Activated CD4-positive, alpha-beta T cell treated with anti-CD3 and anti-CD28 coated beads, Interleukin-2, amount 10 ng/mL, durations not matched to agents 24 days and 14 days (primary cell): ENCODE measurements at places on chromosomes 13 and 19.

GRCh38 chr19:13004273-13004672 lies 9.0 kb downstream of the NFIX start:
- no peak for DNase-seq

DNA sequence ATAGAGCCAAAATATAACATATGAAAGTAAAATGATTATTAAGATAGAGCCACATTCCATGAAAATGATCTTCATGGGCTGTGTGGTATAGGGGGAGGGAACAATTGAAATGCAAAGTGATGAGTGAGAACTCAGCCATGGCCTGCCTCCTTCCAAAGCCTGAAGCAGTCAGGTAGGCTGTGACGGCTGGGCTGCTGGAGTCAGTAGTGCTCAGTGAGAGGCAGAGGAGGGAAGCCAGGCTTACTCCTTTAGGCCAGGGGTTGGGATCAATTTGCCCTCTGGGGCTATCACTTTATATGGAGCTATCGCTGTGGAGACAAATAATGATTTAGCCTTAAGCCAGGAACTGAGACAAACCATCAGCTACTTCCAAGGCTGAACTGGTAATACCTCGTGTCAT lies 654.9 kb downstream of the FGF9 start:
- DNase-seq: no peak

- no peak for DNase-seq
These were observed 7.0 kb downstream of the MAP1S start for GRCh38 chr19:17726136-17726741.

DNA sequence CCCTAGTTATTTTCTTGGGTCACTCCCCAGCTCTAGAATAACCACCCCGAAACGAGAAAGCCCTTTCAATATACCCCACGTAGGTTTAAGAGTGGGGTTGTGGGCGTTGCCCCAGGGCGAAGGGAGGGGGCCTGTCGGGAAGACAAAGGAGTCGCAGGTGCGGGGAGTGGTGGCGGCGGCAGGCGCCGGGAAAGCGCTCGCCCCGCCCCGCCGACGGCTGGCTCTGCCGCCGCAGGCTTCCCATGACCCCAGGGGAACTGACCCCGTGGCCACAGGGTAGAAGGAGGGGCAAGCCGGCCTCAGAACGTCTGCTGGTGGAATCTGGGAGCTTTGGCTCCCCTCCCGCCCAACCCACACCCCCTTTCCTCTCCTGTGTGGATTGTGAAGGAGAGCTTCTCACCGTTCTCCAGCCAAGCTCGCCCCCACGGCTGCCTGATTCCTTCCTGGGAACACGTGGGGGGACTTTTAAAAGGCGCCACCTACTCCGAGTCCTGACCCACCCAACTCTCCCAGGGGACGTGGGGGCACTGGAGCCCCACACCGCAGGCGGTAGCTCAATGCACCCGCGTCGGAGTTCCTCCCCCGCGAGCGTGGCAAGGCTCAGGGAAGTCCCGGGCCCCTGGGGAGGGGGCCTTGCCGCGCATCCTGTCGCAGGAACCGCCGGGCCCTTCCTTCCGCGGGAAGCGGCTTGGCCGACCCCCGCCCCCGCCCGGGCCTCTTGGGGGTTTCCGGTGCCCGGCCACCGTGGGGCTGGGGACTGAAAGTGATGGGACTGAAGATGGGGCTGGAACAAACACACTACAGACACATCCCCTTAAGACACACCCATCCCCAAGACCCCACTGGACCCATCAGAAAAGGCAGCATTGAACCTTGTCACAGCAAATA lies 5.5 kb downstream of the IER2 start:
- DNase-seq: peak; percentile 95

DNA sequence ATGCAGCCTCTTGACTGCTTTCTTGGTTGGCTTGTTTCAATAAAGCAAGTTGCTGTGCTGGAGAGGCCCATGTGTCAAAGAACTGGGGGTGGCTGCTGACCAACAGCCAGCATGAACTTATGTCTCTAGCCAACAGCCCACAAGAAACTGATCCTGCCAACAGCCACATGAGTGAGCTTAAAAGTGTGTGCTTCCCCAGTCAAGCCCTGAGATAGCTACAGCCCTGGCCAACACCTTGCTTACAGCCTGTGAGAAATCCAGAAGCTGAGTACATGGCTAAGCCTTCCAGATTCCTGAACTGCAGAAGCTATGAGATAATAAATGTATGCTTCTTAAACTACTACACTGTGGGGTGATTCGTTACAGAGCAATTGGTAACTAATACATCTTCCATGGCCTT lies 38.9 kb upstream of the IPO5 start:
- no peak for DNase-seq

- no peak for DNase-seq
These were observed 989 bp upstream of the SSC5D start for GRCh38 chr19:55486971-55487923.

GRCh38 chr19:14516048-14516534 lies 2.1 kb downstream of the DNAJB1 start:
- DNase-seq: peak; percentile 70

DNA sequence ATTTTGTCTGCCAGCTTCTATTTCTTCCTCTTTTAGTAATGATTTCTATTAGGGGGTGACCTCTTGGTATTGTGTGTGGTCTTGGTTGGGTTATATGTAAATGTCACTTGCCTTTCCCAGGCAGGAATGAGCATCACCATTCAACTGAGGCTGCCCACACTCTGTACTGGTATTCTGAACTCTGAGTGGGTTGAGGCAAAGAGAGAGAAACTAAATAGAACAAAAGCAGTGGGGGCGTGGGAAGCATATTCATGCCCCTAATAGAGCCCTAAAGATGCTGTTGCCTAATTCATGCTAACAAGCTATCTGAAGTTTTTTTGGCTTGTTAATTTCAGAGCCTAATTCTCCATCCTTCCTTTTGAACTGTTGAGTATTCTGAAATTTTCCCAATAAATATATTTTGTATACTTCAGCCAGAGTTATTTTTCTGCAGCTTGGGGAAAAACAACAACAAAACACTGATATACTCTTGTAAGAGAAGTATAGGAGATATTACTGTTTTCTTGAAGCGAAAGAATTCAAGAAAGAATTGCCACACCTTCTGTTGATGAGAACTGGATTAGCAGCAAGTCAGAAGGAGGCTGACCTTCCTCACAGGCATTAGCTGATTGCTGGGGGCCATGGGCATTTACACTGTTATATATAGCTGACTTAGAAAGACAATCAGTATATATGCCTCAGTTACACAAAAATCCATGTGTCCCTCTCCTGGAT lies 315.8 kb upstream of the KLF12 start:
- DNase-seq: no peak

DNA sequence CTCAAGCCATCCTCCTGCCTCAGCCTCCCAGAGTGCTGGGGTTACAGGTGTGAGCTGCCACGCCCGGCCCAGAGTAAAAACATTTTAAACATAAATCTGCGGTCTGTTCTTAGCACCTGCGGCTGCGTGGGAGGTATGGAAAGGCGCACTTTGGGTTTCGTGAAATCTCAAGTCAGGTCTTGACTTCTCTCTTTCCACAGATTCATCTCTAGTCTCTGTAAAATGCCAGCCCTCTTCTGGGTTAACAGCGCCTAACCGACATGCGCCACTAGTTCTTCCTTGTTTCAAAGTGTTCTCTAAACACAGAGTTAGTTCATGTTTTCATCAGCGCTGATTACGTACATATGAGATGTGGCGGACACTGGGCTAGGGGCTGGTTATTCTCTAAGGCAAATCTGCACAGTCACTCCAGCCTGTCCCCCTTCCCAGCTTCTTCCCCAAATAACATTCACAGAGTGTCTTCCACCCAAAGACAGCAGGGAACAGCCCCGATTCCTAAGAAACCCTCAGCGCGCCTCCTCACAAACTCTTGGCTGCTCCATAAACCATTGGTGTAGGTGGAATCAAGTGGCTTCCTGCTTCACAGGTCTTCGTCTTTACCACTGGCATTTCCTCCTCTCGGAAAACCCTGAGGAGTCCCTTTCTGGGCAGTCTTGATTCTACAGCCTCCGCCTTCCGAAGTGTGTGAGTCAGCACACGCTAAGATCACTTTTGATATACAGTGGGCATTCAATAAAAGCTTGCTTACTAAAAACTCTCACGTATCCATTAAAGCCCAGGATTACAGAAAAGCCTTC lies 1.4 kb downstream of the PARP4 start:
- peak; percentile 80 for DNase-seq

GRCh38 chr19:45251452-45252354 lies 632 bp downstream of the MARK4 start:
- peak; percentile 74 for DNase-seq

GRCh38 chr13:60164234-60164889 lies 634 bp upstream of the DIAPH3 start:
- no peak for DNase-seq

GRCh38 chr19:35363001-35363590 lies 4.8 kb downstream of the FFAR3 start:
- DNase-seq: no peak

DNA sequence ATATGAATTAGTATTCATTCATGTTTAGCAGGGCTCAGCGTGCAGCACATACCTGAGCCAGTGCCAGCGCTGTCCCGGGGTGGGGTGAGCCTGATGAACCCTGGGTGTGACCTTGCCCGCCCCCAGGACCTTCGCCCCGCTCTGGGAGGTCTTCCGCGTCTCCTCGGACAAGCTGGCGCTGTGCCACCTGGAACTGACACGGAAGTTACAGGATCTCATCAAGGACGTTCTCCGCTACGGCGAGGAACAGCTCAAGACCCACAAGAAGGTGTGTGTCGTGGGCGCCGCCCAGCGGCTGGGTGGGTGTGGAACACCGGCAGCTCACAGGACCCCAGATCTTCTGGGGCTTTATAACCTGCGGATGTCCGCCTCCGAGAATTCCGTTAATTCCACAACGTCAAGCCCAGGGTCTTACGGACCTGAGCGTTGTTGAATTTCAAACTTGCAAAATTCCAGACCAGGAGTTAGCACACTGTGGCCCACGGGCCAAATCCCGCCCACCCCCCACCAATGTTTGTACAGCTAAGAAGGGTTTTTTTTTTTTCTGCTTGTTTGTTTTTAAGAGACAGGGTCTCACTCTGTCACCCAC lies 15.4 kb downstream of the FCHO1 start:
- DNase-seq: peak; percentile 88

GRCh38 chr13:112674412-112675365 lies 15.1 kb upstream of the ATP11A start:
- DNase-seq: no peak

DNA sequence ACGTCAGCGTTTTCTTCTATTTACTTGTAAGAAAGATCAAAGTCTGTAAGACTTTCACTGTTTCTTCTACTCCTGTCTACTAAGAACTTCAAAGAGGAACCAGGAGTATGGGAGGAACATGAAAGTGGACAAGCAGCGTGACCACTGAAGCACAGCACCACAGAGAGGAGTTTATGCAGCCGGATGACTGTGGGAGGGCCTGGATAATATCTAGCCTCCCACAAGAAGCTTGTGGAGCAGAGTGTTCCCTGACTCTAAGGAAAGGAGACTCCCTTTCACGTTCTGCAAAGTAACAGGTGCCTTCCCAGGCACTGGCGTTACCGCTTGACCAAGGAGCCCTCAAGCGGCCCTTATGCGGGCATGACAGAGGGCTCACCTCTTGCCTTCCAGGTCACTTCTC lies 83.6 kb upstream of the PDCD5 start:
- no peak for DNase-seq

- no peak for DNase-seq
These were observed 324.6 kb downstream of the SHISA2 start for GRCh38 chr13:25727250-25727649.

GRCh38 chr13:24606486-24607170 lies 73.6 kb upstream of the ATP12A start:
- DNase-seq: no peak

DNA sequence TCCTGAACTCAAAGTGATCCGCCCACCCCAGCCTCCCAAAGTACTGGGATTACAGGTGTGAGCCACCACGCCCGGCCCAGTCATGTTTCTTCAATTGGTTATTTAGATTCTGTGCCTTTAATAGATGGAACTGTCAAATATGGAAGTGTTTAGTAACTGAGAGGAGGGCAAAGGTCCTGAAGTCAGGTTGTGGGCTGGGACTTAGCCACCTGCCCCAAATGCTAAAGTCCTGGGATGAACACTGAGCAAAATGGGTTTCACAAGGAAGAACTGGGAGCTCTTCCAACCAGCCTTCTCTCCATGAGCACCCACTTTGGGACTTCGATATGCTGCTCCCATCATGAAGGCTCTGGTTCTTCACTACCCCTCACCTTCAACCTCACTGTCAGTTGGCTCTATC lies 21.7 kb downstream of the AKAP8 start:
- DNase-seq: no peak

GRCh38 chr13:45325806-45326205 lies 15.2 kb downstream of the TPT1 start:
- DNase-seq: no peak

- no peak for DNase-seq
These were observed 53.1 kb downstream of the ATP7B start for GRCh38 chr13:51958217-51958547.

- no peak for DNase-seq
These were observed 150.9 kb downstream of the TM9SF2 start for GRCh38 chr13:99652141-99652540.

DNA sequence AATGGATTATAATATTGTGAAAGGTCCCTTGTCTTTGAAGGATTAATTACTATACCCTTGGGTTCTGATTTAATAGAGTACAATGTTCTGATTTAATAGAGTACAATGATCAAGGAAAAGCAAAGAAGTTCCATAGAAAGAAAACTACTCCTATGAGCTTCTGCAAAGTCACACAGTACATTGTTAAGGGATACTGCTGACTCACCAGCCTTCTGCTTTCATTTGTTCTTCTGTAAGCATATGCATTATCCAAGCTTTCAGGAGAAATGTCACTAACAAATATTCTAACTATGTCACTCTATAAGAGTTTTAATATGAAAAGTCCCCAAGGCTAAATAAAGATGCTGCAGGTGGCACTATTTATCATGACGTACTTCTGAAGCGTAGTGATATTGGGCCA lies 396.7 kb downstream of the RFC3 start:
- no peak for DNase-seq

- no peak for DNase-seq
These were observed 29.2 kb upstream of the GARRE1 start for GRCh38 chr19:34224996-34225658.

- no peak for DNase-seq
These were observed 62.9 kb upstream of the URI1 start for GRCh38 chr19:29878973-29879654.

GRCh38 chr19:29260477-29261317 lies 47.7 kb upstream of the UQCRFS1 start:
- peak; percentile 82 for DNase-seq

GRCh38 chr19:38003438-38004185 lies 96.6 kb downstream of the SIPA1L3 start:
- DNase-seq: peak; percentile 59

GRCh38 chr19:47628078-47628771 lies 19.3 kb downstream of the BICRA start:
- DNase-seq: no peak

DNA sequence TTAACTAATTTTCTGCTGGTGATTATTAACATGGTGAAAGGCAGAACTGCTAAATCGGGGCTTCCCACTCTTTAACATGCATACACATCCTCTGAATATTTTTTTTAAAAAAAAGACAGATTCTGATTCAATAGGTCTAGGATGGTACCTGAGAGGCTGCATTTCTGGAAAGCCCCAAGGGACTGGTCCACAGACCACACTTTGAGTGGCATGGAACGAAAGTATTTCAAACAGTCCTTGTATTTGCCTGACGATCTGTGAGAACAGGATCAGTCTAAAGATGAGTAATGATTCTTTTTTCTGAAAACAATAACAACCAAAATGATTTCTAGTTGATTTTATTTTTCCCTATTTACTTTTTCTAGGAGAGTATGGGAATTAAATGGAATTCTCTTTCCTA lies 16.7 kb upstream of the SPART start:
- no peak for DNase-seq

- DNase-seq: no peak
These were observed 48.0 kb upstream of the ABCC4 start for GRCh38 chr13:95349267-95349666.
